ENCODE measurements at places on chromosomes 2 and 18. TPM values are rescaled to one million over a fixed set of nuclear protein-coding genes. Genes with fewer than 3 reads are reported as not detected.

Gene ASNSD1
- total RNA-seq, result 37.7 TPM

Gene LDLRAD4
- total RNA-seq, result not detected

Gene PSMA8
- not detected for total RNA-seq

Gene CCDC93
- total RNA-seq, result 7.6 TPM

Gene ZNF638
- 55.3 TPM for total RNA-seq

Gene TMEM87B
- total RNA-seq, result 35.8 TPM

Gene ASB18
- total RNA-seq, result not detected

Gene RSAD2
- total RNA-seq, result not detected

Gene EFEMP1
- total RNA-seq, result 37.8 TPM

Gene TTL
- 42.4 TPM for total RNA-seq

Gene UGT1A4
- total RNA-seq, result not detected

Gene CBLN2
- total RNA-seq, result not detected

Gene C2orf72
- not detected for total RNA-seq

Gene PTPRN
- total RNA-seq, result 1.2 TPM

Gene AQP12A
- not detected for total RNA-seq

Gene SP5
- not detected for total RNA-seq

Gene RAB31
- 18.6 TPM for total RNA-seq

Gene RFX8
- 1.8 TPM for total RNA-seq

Gene NR4A2
- total RNA-seq, result 0.18 TPM

Gene ZC3H6
- 0.86 TPM for total RNA-seq

Gene HOXD1
- not detected for total RNA-seq

Gene ADAM23
- 2.7 TPM for total RNA-seq

Gene PSTPIP2
- total RNA-seq, result 9.5 TPM

Gene BMP10
- total RNA-seq, result not detected

Data from myometrial cell (primary cell).